Kidney (tissue), 22 donors: ENCODE measurements at places on chromosomes 2 and 18. TPM values are rescaled to one million over a fixed set of nuclear protein-coding genes. Genes with fewer than 3 reads are reported as not detected.

Gene NT5DC4
- not detected for total RNA-seq

Gene OXER1
- total RNA-seq, result 2.5 TPM

Gene ZNF512
- 40.6 TPM for total RNA-seq

Gene GPR39
- total RNA-seq, result 8.7 TPM

Gene SERPINB7
- total RNA-seq, result 0.47 TPM

Gene TAF4B
- total RNA-seq, result 4.9 TPM

Gene GREB1L
- 0.79 TPM for total RNA-seq

Gene ARHGAP25
- 20.4 TPM for total RNA-seq

Gene OR6B3
- not detected for total RNA-seq

Gene TUBA4B
- total RNA-seq, result 0.98 TPM

Gene PROC
- 5.9 TPM for total RNA-seq

Gene PROKR1
- total RNA-seq, result not detected

Gene DYTN
- not detected for total RNA-seq

Gene SKOR2
- total RNA-seq, result not detected

Gene CCDC195
- not detected for total RNA-seq

Gene GPC1
- 124 TPM for total RNA-seq

Gene GATA6
- 10.9 TPM for total RNA-seq

Gene C2orf80
- not detected for total RNA-seq

Gene CFC1
- total RNA-seq, result not detected

Gene FZD7
- 14.0 TPM for total RNA-seq

Gene RAB27B
- total RNA-seq, result 4.1 TPM

Gene SERPINB3
- not detected for total RNA-seq

Gene NTSR2
- total RNA-seq, result not detected

Gene CHST10
- total RNA-seq, result 7.1 TPM

Gene MAPRE3
- 17.9 TPM for total RNA-seq

Gene C1QL2
- total RNA-seq, result not detected

Gene MSTN
- 0.38 TPM for total RNA-seq

Gene SRD5A2
- total RNA-seq, result 0.22 TPM

Gene TSPYL6
- not detected for total RNA-seq

Gene TRIM43
- not detected for total RNA-seq

Gene RAPH1
- 90.7 TPM for total RNA-seq

Gene SLC35F5
- 198 TPM for total RNA-seq

Gene LYPD6
- 1.1 TPM for total RNA-seq

Gene CPLX4
- total RNA-seq, result not detected

Gene TWIST2
- 1.4 TPM for total RNA-seq

Gene MYO5B
- total RNA-seq, result 43.8 TPM

Gene ICOS
- total RNA-seq, result 0.85 TPM

Gene VAMP8
- total RNA-seq, result 196 TPM

Gene CXCR2
- 0.44 TPM for total RNA-seq

Gene HDAC4
- 56.8 TPM for total RNA-seq

Gene SERPINB11
- not detected for total RNA-seq

Gene SLC40A1
- 78.4 TPM for total RNA-seq
